ENCODE measurements at places on chromosomes 12 and 14.

DNA sequence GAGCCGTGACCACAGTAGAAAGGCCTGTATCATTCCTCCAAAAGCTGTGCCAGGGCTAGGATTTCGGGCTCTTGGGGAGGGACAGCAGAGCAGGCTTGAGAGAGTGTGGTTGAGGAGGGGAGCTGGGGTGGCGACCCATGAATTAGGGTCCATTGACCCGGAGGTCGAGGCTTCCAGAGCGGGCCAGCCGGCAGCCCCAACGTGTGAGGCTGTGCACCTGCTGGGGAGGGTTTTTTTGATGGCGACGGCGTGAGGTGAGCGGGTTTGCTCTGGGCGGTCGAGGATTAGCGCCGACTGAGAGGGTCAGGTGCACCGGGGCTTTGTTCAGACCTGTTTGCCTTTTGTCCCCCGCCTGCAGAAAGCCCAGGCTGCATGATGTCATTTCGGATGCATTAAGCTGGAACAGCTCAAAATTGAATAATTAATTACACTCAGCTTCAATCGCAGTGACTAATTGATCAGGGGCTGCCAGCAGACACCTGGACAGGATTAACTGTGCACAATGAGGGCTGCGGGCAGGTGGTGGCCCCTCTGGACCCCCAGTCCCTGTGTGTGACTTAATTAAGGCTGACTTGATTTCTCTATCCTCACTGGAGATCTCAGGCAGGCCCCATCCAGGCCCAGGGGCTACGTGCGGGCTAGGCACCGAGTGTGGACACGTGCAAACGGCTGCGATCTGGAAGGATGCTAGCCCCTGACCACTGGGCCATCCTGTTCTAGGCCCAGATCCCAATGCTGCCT, 42.1 kb upstream of the MEG3 start:
- no peak for DNase-seq

- no peak for DNase-seq
Measured at GRCh38 chr14:66111891-66112290, 374.3 kb upstream of the CCDC196 start.

DNA sequence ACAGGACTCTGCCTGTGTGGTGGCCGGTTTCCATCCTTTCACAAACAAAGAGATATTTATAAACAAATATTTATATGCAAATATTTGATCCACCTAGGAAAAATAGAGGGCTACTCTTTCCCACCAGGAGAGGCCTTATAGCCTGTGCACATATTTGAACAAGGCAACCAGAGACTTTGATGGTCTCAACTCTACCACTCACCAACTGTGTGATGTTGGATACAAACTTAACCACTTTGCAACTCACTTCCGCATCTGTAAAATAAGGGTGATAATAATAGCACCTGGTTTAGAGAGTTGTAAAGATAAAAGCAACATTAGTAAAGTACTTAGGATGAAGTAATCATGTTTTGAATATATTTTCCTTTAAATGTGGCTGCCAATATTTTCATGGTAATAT, 1.5 kb upstream of the CLEC12A start:
- no peak for DNase-seq

DNA sequence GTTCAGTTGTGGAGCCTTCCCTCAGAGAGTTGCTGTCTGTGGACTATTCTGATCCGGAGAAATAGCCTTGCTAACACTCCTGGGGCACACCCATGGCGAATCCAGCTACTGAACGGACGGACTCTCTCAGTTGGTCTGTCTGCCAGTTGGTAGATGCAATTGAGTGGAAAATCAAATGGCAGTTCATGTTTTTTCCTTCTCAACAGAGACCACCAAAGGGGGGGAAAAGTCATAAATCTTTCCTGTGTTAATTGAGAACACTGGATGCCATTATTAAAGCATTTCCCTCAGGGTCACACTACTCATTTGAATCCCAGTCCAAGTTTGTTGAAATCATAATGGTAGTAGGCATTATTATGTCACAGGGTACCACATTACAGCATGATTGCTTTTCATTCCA, 354.3 kb upstream of the FAR2 start:
- DNase-seq, result no peak

GRCh38 chr12:109638735-109639134, 65.1 kb downstream of the MVK start:
- no peak for DNase-seq

- no peak for DNase-seq
Measured at GRCh38 chr12:93954166-93955112, 193.9 kb upstream of the PLXNC1 start.

DNA sequence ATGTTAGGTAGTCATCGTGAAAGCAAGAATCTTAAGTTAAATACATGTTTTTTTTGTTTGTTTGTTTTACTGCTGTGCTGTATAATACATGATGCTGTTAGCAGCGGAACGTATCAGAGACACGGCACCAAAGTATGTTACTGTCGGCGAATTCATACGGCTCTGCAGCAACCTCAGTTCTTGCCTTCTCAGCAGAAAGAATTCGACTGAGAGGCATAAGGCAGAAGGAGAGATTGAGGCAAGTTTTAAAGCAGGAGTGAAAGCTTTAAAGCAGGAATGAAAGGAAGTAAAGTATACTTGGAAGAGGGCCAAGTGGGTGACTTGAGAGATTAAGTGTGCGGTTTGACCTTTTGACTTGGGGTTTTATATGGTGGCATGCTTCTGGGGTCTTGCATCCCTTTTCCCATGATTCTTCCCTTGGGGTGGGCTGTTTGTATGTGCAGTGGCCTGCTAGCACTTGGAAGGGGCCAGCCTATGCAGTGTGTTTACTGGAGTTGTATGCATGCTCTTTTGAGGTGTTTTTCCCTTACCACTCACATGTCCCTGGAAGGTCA, 23.7 kb downstream of the LEMD3 start:
- DNase-seq, result no peak

DNA sequence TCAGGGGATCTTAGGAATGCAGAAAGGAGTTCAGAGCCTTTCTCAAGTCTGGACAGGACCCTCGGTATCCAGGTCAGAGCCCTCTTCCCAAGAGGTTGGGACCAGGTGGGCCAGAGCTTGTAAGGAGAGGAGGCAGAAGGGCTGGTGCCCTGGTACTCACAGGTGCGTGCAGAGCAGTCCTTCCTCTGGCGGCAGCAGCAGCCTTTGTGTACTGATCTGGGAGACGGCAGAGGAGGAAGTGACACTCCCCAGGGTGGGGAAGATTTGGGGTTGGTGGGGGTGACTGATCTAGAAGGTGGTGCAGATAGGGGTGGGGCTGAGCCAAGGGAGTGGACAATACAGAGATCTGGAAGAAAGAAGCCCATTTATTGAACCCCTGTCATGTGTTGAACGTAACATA, at the start of gene ITGB7:
Gene ITGB7 (minus strand): TSS at position 210 of the 400 bp plus-strand sequence. CDS start 6,808 bp downstream, outside the sequence.
- DNase-seq, result no peak

All from kidney (tissue), 22 donors.